ENCODE measurements at places on chromosomes 5 and 9.

- ATAC-seq: no peak
These were observed 155.7 kb upstream of the RIOK2 start for GRCh38 chr5:97338729-97339128.

DNA sequence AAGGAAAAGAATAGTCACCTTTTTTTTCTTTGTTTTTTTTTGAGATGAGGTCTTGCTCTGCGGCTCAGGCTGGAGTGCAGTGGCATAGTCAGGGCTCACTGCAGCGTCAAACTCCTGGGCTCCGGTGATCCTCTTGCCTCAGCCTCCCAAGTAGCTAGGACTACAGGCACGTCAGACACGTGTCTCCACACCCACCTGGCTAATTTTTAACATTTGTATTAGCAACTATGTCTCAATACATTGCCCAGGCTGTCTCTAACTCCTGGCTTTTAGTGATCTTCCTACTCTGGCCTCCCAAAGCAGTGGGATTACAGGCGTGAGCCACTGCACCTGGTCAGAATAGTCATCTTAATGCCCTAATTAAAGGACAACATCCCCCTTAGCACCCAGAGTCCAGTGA lies 54.4 kb upstream of the CTSL start:
- no peak for ATAC-seq

GRCh38 chr5:81420039-81420667 lies 26.2 kb upstream of the ACOT12 start:
- peak; percentile 96 for ATAC-seq

DNA sequence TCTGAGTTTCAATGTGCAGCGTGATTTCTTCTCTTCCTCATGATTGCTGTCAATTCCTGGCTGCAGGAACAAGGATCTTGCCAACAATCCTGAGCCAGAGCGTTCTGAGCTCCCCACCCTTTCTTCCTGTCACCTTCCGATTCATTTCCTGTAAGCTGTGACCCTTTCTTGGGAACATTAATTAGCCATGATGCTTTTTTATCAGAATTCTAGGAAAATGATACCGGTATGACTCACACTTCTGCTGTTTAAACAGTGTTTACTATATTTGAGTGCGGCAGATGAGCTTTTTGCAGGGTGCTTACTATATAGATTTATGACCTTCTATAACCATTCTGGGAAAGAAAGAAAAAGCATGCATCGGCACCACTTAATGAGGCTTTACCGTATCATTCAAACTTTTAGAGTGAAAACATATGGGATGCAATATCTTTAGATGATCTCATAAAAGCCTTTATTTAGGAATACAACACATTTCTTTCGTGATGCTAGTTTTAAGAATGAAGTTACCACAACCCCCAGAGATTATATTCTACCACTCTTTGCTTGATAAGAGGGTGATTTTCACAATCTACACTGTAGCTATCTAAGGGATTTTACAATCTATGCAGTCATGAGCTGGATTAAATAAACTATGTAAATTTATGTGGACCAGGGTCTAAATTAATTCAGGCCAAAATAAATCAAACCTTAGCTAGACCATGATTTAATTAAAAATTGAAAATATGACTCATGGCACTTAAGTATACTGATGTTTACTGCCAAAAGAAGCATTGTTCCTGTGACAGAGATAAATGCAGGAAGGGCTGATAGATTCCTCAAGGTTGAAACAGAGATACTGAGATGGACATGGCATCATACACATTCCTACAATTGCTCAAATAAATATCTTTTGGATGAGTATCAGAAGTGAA lies 38.0 kb upstream of the OSMR start:
- no peak for ATAC-seq

GRCh38 chr5:57791875-57792274 lies 309.3 kb upstream of the ACTBL2 start:
- no peak for ATAC-seq

- no peak for ATAC-seq
These were observed 114.8 kb downstream of the ZNF622 start for GRCh38 chr5:16350816-16351215.

GRCh38 chr9:121888438-121888775 lies 204.7 kb downstream of the TTLL11 start:
- no peak for ATAC-seq

GRCh38 chr9:6134661-6135180 lies 80.9 kb upstream of the IL33 start:
- ATAC-seq: no peak

DNA sequence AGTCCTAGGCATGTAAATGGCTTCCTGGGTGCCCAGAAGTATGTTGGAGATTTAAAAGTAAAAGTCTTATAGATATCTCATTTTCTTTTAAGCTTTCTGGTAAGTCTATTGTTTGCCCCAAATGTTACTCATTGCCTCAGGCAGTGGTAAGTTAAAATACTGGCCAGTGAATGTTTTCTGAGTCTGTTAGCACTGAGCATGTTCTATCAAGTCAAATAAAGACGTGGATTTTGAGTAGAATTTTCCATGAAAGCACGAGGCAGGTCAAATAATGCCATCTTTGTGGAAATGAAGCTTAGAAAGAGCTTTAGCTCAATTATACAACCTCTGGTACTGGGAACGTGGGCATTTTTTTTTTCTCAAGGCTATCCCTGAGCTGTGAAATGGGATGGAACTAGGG lies 651.3 kb upstream of the ACO1 start:
- no peak for ATAC-seq

GRCh38 chr5:122252319-122252718 lies 59.7 kb upstream of the SNCAIP start:
- ATAC-seq: no peak

- ATAC-seq: no peak
These were observed 44.2 kb downstream of the MRPL36 start for GRCh38 chr5:1755321-1755949.

- no peak for ATAC-seq
These were observed 63.1 kb downstream of the NACC2 start for GRCh38 chr9:136031741-136032730.

DNA sequence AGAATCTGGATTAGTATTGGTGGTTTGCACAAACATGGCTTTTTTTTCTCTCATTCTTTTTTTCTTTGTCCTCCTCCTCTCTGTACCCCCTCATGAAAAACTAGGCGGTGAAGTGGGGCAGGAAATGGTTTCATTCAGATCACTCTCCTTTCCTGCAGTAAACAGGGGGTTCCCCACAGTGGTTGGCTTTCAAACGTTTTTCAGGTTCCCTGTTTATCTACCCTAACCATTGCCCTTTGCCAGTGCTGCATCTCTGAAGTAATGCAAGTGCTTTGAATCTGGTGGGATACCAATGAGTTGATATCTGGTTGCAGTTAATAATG lies 29.8 kb downstream of the NR4A3 start:
- ATAC-seq: peak; percentile 37

DNA sequence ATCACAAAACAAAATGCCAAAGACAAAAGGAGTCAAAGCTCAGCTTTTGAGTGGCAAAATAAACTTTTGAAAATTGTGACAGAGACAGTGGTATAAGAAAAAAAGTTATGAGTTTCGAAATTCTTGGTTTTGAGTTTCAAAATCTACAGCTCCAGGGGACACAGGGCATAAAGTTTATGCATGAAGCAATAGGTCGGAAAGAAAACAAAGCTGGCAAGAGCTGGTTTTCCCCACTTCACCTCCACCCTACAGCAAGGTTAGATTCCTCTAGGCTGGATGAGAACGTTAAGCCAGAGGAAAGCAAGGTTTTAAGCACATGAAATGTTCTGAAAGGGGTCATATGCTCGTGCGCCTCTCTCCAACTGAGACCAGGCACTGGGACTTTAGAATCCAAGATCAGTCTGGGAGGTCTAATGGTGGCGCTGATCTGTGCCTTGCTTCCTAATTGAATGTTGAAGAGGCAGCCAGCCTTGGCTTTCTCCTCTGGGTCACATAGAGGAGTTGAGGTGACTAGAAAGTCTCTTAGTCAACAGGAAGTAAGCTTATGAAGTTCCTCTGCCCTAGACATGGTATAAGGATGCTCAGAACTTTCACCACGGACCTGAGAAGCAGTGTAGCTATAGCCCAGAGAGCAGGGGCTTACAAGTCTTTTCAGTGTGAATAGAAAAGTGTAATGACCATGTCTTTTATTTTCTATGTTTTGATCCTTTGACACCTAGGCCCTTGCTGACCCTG lies 167.7 kb upstream of the DMAC1 start:
- no peak for ATAC-seq

DNA sequence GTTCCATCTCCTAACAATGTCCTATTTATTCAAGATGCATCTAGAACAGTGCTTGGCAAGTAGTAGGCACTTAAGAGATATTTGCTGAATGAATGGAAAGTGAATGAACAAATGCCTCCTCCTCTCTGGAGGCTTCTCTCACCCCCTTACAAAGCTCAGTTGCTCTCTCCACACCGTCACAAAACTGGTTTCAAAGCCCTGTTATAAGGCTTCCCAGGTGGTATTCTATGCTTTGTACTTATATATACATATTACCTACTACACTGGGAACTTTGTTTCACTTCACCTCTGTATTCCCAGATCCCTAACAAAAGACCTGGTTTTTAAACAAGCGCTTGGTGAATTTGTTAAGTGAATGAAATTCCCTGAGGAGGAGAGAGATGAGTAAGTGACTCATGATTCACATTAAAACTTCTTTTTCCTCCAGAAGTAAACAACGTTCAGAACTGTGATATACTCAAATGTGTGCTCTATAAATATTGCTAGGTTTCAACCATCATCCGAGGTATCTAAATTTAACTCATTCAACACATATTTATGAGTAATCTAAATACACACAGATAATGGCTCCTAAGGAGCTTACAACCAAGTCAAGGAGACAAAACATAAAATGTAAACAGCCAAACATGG lies 36.0 kb downstream of the DENND1A start:
- ATAC-seq: no peak

GRCh38 chr5:124783285-124783684 lies 36.8 kb upstream of the ZNF608 start:
- ATAC-seq: no peak

GRCh38 chr5:158910782-158911692 lies 188.7 kb downstream of the EBF1 start:
- no peak for ATAC-seq

- peak; percentile 87 for ATAC-seq
These were observed 7.6 kb upstream of the F2RL1 start for GRCh38 chr5:76811214-76811613.

DNA sequence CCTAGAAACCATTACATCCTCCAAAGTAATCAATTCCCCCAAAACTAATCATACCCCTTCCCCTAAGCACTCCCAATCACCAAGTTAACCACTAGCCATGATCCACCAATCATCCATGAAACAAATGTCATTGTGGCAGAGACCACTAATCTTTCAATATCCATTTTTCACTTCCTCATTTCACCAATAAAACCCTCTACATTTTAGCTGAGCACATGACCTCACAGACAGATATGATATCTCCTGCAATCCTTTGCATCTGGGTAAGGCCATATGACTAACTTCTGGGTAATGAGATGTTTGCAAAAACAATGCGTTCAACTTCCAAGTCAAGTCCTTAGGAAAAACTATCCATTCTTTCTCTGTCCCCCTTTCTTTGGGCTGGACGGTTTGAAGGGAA lies 20.7 kb downstream of the OR2S2 start:
- ATAC-seq: no peak

DNA sequence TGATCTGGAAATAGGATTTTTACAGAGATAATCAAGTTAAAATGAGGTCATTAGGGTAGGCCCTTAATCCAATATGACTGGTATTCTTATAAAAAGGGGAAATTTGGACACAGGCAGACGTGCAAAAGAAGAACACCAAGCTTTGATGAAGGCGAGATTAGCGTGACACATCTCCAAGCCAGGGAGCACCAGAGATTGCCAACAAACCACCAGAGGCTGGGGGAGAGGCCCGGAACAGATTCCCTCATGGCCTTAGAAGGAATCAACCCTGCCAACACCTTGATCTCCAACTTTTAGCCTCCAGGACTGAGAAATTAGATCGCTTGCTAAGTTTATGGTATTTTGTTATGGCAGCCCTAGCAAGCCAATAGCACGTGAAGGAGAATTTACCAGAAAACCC lies 10.8 kb upstream of the ARSI start:
- ATAC-seq: no peak

GRCh38 chr5:169081000-169081724 lies 219.8 kb downstream of the SLIT3 start:
- no peak for ATAC-seq

DNA sequence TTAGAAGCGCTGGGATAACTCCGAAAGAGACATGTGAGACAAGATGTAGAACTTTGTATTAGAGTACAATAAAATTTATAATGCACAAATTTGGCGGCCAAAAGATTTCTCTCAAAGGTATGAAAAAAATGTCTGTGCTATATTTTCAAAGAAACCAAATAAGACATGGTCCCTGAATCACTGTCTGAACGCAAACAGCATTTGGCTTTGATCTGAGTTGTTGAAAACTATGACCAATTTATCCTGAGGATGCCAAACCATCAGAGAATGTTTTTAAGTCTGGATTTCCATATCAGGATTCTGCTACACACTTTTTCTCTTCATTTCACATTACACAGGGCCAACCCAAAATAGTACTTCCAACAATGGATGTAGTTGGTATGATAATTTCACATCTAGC lies 9.9 kb upstream of the GLIS3 start:
- no peak for ATAC-seq

GRCh38 chr5:68176253-68176652 lies 39.3 kb upstream of the PIK3R1 start:
- ATAC-seq: no peak

DNA sequence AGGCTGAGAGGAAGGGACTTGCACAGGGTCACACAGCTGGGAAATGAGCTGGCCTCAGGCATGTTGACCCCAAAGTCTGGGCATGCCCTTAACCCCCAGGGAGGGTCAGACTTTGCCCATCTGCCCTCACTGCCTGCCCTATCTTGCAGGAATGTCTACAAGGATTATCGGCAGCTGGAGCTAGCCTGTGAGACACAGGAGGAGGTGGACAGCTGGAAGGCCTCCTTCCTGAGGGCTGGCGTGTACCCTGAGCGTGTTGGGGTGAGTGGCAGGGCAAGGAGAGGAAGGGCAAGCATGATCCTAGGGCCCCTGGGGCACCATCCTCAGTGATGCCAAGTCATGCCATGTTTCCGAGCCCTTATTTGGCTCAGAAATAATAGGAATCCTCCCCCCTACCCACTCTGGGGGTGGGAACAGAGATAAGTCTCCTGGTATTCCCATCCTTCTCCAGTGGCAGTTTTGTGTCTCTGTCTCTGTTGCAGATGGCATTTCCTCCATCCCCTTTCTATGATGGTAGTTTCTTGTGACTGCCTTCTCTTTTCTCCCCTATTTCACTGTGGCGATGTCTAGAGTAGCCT lies 28.5 kb downstream of the GOLGA2 start:
- no peak for ATAC-seq

DNA sequence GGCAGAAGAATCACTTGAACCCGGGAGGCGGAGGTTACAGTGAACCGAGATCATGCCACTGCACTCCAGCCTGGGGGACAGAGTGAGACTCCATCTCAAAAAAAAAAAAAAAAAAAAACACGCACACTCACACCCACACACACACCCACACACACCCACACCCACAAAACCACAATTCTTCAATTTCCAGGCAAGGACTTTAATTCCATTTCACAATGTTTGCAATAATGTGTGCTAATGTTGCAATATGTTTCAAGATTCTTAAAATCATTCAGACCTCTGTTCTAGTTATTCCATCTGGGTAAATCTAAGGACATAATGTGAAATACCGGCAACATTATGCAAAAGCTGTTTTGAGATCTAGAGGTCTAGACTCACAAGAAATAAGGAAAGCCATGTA lies 28.3 kb downstream of the CCDC69 start:
- ATAC-seq: no peak
